ENCODE measurements at places on chromosomes 1 and 21.

DNA sequence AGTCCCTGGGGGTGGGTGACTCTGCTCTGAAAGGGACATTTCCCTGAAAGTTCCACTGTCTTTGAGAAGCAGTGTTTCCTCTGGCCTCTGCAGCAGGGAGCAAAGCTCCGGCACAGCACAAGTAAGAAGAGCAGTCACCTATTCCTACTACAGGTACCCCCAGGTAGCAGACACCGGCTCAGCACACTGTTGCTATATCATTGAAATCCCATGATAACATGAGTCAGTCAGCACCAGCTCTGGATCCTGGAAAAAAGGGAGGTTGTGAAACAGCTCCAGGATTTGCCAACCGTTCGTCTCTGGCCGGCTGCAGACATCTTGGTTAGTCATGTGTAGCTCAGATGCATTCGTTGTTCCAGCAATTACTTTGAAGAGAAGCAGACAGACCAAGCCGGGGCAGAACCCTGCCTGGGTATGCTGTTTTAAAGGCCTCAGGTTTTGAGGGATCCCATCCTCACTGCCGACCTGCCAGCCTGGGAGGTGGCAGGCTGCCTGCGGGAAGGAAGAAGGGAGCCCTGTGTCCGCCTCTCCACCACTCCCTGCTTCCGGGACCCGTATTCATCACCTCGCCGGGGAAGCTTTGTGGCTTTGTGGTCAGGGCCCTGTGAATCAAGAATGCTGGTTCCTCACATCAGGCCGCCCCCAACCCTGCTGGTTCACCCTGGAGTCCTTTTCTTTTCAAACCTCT, 139.2 kb downstream of the CLIC6 start:
- DNase-seq, result peak; percentile 91

DNA sequence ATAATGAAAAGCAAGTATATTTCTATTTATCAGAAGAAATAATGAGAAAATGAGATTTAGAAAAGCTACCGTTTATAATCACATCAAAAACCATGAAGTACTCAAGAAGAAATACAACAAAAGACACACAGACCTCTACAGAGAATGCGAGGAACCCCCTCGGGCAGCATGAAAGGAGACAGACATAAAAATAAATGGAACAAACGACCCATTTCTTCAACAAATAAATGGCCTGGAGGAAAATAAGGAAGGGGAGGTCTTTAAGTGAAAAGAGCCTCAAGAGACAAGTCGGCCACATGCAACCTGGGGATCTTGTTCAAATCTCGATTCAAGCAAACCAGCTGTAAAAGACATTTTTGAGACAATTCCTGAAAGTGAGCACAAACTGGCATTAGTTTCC, 6.0 kb downstream of the CFAP74 start:
- no peak for DNase-seq

GRCh38 chr1:177124577-177125278, 39.8 kb downstream of the ASTN1 start:
- DNase-seq, result no peak

DNA sequence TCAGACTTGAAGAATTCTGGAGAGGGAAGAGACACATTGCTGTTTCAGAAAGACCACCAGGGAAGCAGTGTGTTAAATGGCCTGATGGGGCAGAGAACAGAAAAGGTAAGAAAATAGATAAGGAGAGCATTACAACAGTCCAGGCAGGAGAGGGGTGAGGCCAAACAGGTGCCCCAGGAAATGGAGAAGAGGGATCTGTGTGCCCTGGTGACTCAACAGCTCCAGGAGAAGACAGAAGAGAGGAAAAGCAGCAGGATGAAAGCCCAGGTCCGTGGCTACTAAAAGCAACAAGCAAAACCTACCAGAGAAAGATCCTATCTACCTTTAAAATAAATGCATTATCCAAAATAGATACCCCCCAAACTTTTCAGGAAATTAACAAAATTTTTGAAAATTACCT, 9.2 kb downstream of the TP53BP2 start:
- no peak for DNase-seq

GRCh38 chr1:246048693-246049092, 458.4 kb downstream of the SMYD3 start:
- no peak for DNase-seq

GRCh38 chr1:244077473-244078220, 26.6 kb downstream of the ZBTB18 start:
- no peak for DNase-seq

DNA sequence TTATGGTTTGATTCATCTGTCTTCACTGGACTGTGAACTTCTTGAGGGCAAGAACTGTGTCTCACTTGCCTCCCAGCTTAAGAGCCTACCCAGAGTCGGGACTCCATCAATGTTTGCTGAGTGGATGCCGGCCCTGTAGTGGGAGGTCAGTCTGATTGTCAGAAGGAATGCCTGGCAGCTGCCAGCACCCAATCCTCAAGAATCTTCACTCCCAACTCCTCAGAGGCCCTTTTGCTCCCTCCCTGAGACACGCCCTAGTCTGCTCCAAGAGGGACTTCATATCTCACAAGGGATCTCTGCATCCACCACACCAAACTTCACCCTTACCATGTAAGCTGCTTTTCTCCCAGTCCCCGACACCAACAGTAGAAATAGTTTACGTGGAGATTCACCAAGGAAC, 15.2 kb upstream of the KDM4A start:
- DNase-seq, result no peak

GRCh38 chr1:45263132-45263531, 56.7 kb upstream of the ZSWIM5 start:
- no peak for DNase-seq

GRCh38 chr1:61184040-61184713, 101.8 kb downstream of the NFIA start:
- no peak for DNase-seq

- DNase-seq, result no peak
Measured at GRCh38 chr1:231193710-231194340, 32.0 kb downstream of the TRIM67 start.

DNA sequence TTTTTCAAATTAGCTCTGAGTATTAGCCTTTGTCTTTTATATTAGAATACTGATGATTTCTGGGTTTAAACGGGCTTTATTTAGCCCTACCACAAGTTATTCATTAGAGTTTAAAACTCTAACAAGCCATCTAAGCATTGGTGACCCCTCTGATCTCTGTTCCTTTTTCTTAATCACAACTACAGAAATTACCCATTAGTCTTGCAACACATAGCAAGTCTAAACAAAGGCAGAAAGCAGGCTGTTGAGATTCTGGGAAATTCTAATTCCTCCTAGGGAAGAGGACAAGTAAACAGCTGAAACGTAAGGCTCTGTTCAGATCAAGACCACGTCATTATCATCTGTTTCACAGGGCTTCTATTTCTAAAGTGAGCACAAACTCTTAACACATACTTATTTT, 491.2 kb upstream of the ZRANB2 start:
- DNase-seq, result peak; percentile 27

- DNase-seq, result no peak
Measured at GRCh38 chr1:200046115-200046514, 18.6 kb downstream of the NR5A2 start.

DNA sequence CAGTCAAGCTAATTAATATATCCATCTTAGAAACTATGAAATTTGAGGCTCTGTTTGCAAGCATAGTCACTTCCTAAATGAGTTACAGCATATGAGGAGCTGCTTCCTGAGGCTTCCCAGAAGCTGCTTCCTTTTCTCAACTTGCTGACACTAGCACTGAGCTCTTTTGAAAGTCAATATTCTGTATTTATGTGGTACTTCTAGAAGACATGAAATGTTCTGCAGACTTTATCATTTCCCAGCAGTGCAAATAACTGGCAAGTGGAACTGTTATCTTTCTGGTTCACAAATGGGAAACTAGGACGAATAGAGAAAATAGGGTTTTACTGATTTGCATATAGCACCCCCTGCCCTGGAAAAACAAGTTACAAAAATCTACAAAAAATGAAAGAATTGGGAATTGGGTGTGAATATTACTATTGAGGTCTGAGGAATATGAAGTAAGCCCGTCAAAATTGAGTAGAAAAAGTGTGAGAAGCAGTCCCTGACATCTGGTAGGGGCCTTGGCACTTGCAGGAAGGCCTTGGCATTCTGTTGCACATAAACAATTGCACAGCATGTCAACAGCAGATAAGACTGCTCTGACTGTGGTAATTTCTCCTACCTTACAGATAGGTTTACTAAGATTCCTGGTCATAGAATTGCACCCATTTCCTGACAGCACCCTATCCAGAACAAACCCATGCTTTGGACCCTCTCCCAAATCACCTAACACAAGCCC, 7.1 kb downstream of the GIPC2 start:
- DNase-seq, result peak; percentile 11

DNA sequence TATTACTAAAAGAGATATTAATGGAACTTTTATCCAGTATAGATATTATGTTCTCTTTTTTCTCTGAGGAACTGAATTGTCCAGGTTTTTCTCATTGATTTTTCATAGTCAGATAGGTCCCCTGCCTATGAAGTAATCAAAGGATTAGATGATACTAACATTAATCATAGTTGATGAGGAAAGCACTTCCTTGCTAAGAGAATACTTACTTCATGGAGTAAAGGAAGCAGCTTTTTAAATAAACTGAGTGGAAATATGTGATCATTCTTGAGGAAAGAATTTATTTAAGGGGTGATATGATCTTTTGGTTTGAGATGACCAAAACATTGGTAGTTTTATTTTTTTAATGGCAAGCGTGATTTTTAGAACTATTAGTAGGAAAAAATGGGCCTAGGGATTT, 58.9 kb downstream of the SWT1 start:
- no peak for DNase-seq

GRCh38 chr1:180210008-180210620, 19.9 kb upstream of the LHX4 start:
- DNase-seq, result no peak

GRCh38 chr1:39110882-39111281, 84.7 kb downstream of the NDUFS5 start:
- DNase-seq, result no peak

DNA sequence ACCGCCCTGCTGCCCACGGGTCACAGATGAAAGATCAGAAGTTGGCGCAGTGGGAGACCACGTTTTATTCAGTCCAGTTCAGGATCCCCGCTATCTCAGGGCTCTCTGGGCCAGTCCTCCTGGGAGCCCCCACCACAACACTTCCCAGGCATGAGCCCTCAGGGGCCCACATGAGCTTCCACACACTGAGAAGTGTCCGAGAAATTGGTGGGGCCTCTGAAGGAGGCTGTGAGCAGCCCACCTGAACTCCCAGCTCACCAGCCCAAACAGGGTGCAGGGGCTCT, 12.1 kb downstream of the TRIM46 start:
- no peak for DNase-seq

- peak; percentile 26 for DNase-seq
Measured at GRCh38 chr1:37731312-37732019, 33.5 kb downstream of the EPHA10 start.

DNA sequence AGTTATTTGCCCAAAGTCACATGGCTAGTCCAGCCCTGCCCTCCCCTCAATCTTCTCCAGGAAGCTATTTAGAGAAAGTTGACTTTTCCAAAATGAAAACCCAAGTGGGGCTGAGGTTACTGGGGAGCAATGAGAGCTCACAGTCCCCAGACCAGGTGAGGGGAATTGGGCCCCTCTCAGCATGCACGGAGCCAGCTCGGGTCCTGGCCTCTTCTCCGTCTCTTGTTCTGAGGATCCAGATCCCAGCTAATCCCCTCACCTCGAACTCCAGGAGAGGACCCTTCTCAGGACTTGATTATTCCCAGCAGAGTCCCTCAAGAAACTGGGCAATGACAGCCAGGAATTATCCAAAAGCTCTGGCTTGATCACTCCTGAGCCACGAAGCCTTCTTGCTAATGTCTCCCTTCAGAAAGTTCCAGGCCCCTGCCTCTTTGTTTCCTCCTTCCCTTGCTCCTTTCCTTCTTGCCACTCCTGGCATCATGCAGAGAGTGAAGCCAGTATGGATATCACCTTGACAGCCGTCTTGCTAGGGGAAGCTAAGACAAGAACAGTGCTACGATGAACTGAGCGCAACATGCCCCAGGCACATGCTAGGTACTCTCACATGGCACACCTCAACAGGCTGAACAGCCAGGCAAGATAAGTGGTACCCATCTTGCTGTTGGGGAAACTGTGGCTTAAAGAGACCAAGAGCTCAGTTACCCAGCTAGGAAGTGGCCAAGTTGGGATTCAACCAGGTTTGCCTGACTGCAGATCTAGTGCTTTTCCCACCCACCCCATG, 51.9 kb downstream of the KLHDC7A start:
- DNase-seq, result no peak

DNA sequence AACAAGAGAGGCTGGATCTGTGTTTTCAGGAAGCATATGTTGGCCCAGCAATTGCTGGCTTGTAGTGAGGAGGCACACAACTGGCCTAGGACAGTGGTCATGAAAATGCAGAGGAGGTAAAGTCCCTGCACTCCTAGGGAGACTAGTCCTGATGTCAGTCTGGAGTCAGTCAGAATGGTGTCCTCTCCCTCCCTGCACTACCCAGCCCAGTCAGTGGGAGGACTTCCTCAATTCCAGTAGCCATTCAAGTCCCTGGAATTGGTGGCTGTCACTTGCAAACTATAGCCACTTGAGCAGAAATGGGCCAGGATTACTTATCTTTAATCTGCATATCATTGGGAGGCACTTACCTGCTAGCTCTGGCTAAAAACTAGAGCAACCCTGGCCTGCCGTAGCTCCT, 18.6 kb downstream of the NDUFS5 start:
- DNase-seq, result peak; percentile 70

- DNase-seq, result peak; percentile 58
Measured at GRCh38 chr1:9798236-9799130, 25.3 kb downstream of the CLSTN1 start.

GRCh38 chr1:116498789-116499628, 71.8 kb downstream of the CD58 start:
- peak; percentile 69 for DNase-seq

DNA sequence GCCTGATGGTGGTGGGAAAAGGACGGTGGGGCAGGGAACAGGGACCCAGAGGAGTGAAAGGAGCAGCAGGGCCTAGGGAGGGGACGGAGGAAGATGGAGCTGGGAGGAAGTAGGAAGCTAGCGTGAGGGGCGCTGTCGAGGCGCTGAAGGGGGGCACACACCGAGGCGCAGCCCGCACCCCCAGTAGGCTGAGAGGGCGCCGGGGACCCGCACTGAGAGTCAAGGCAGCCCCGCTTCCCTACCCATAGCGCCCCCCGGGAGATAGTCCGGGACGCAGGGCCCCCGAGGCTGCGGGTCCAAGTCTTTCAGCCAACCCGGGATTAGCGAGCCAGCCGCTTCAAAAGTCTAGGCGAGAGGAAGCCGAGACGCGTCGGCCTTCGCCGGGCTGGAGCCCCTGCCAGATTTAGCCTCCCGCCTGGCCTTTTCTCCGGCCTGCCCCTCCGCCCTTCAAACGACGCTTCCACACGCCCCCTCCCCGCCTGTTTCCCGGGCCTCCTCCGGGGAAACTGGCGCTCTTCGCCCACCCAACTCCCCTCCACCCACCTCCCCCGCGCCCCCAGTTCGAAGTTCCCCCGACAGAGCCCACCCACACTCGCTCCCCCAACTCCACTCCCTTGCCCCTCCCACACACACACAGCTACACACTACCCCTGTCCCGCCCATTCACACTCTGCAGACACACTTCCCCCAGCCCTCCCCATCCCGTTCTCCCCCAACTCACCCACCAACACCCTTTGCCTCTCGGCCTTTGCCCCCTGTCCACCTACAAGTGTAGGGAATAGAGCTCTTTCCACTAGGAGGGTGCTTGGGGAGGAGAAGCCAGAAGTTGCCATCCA, 7.8 kb upstream of the PROX1 start:
- DNase-seq, result no peak

All from inflammatory macrophage treated with lipopolysaccharide for 4 hours (primary cell).